ENCODE measurements at places on chromosomes 5 and 9. TPM values are rescaled to one million over a fixed set of nuclear protein-coding genes. Genes with fewer than 3 reads are reported as not detected.

GRCh38 chr5:116274251-116274650 lies 189.4 kb downstream of the COMMD10 start:
- DNase-seq: no peak
- H3K4me3 ChIP-seq: no peak overlapping the region
- peaks cover 2% of the 10 kb centered on the region for H3K36me3 ChIP-seq
- no peak overlapping the region for H3K27ac ChIP-seq
- H3K27me3 ChIP-seq: no peaks in the 10 kb centered on the region
- no peaks in the 10 kb centered on the region for H3K4me1 ChIP-seq

C9orf153 gene
- total RNA-seq: 0.69 TPM

GRCh38 chr9:137411645-137412380 lies 11.1 kb downstream of the EXD3 start:
- H3K27ac ChIP-seq: no peak overlapping the region
- H3K4me1 ChIP-seq: no peaks in the 10 kb centered on the region
- DNase-seq: no peak
- no peak overlapping the region for H3K4me3 ChIP-seq
- H3K36me3 ChIP-seq: peaks cover 6% of the 10 kb centered on the region

DNA sequence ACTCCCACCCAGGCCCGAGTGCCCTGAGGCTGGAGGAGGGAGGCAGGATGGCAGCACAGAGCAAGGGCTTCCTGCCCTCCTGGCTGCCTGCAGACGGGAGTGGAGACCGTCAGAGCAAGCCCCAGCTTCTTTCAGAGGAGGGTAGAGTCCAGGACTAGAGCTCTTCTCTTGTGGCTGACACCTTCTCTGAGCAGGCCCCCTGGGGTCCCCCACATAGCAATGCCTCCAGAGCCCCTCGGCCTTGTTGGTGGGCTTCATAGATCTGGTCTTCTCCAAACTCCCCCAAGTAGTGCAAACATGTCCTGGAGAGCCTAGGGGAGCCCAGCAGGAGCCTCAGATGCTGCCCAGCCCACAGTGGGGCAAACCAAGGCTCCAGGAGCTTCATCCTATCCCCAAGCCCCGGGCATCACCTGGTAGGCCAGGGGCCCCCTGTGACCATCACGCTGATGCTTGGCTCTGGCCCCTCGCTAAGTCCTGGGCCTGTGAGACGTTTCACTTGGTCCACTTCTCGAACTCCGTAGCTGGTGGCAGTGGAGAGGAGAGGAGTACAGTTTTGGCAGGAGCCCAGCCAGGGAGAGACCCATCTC lies 2.0 kb downstream of the MZB1 start:
- H3K27me3 ChIP-seq: peaks cover 22% of the 10 kb centered on the region
- no peak overlapping the region for H3K4me3 ChIP-seq
- DNase-seq: no peak
- H3K27ac ChIP-seq: no peak overlapping the region
- H3K4me1 ChIP-seq: peaks cover 10% of the 10 kb centered on the region

GRCh38 chr9:89349607-89350006 lies 31.3 kb downstream of the SECISBP2 start:
- no peak for DNase-seq
- H3K4me1 ChIP-seq: no peaks in the 10 kb centered on the region
- no peak overlapping the region for H3K4me3 ChIP-seq
- H3K27me3 ChIP-seq: no peaks in the 10 kb centered on the region
- H3K36me3 ChIP-seq: peaks cover 27% of the 10 kb centered on the region

- H3K27ac ChIP-seq: no peak overlapping the region
- peak; percentile 47 for DNase-seq
- no peak overlapping the region for H3K4me3 ChIP-seq
- H3K4me1 ChIP-seq: no peaks in the 10 kb centered on the region
- peaks cover 42% of the 10 kb centered on the region for H3K36me3 ChIP-seq
Measured at GRCh38 chr9:137828527-137829259, 48.9 kb upstream of the CACNA1B start.

GRCh38 chr9:31336386-31336785 lies 1048.1 kb upstream of the ACO1 start:
- H3K36me3 ChIP-seq: no peaks in the 10 kb centered on the region
- no peak overlapping the region for H3K27ac ChIP-seq
- no peaks in the 10 kb centered on the region for H3K4me1 ChIP-seq
- DNase-seq: no peak

DNA sequence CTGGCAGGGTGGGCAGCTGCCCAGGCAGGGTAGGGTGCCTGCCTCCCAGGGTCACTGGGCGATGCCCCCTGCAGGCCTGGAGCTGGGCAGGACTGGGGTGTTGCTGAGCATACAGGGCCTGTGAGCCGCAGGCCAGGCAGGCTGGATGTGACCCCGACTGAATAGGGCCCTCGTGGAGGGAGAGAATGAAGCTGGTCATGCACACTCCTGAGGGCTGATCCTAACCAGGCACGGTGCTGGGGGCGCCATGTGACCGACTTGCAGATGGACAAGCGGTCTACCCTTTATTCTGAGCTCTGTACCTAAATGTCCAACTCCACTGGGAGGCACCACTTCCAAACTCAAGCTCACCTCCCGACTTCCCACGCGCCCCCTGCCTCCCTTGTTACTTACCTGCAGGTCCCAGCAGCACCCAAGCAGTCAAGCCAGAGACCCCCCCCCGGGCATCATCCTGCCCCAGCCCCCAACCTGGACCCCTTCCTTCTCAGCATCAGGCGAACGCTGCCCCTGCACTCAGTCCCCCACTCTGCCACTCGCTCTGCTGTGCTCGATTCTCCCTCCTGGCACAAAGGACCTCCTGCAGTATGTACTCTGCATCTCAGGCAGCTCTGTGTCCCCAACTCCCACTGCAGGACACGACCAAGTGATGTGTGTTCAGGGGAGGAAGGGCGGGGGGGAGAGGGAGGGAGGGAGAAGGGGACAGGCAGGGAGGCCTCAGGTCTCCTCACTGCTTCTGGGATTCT lies 76.8 kb upstream of the PHYKPL start:
- no peak overlapping the region for H3K4me3 ChIP-seq
- no peaks in the 10 kb centered on the region for H3K36me3 ChIP-seq
- peaks cover 2% of the 10 kb centered on the region for H3K4me1 ChIP-seq

GRCh38 chr5:96067894-96068614 lies 106.4 kb upstream of the ELL2 start:
- peaks cover 9% of the 10 kb centered on the region for H3K4me1 ChIP-seq
- DNase-seq: no peak
- no peak overlapping the region for H3K4me3 ChIP-seq
- H3K27me3 ChIP-seq: no peaks in the 10 kb centered on the region

PCDHA12 gene
- total RNA-seq: 13.7 TPM

DNA sequence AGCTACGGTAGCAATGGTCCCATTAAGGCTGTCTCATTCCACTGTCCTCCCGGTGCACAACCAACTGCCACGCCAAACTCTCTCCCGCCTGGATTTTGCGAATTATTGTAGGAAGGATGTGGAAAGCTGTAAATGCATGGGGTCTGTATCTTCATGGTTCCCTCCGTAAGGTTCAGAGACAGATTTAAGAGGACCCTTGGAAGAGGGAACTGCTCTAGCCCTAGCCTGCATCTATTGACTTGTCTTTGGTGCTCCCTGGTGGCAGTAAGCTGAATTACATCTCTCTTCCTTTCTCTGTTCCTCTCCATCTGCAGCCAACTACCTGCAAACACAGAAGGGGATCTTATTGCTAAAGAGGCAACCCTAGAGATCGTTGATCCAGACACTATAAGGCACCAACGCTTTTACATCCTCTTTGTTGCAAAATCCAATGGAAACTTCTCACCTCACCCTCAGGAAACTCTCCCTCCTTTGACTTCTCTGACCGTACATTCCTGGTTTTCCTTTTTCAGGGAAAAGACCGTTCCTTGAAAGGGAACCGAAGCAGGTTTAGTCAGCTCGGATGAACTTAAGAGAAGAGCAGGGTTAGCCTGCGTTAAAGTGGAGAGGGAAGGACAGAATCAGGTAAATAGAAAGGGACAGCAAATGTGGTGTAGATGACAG lies 11.9 kb downstream of the CAPSL start:
- H3K36me3 ChIP-seq: no peaks in the 10 kb centered on the region
- peak; percentile 54 for DNase-seq
- H3K27me3 ChIP-seq: peaks cover 65% of the 10 kb centered on the region
- no peak overlapping the region for H3K27ac ChIP-seq
- no peak overlapping the region for H3K4me3 ChIP-seq

DNA sequence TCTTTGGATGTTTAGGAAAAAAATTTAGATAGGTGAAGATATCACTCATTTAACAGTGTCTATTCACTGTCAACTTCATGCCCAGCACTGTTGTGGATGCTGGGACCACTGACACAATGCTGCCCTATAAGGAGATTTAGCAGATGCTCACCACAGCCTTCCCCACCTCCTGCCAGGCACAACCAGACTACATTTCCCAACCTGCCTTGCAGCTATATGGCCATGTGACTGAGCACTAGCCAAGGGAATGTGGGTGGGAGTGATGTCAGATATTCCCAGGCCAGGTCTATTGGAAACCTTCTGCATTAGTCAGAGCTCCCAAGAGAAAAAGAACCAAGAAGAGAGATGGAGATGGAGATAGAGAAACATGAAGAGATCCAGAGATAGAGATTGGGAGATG lies 302.6 kb upstream of the TAS2R1 start:
- no peaks in the 10 kb centered on the region for H3K36me3 ChIP-seq
- H3K4me3 ChIP-seq: no peak overlapping the region
- DNase-seq: no peak
- H3K27me3 ChIP-seq: peaks cover 4% of the 10 kb centered on the region

All from progenitor cell of endocrine pancreas (in vitro differentiated cells).